ENCODE measurements at places on chromosomes 5 and 9.
A peak's percentile ranks its signal among the peaks of the same experiment; 100 is the strongest.

DNA sequence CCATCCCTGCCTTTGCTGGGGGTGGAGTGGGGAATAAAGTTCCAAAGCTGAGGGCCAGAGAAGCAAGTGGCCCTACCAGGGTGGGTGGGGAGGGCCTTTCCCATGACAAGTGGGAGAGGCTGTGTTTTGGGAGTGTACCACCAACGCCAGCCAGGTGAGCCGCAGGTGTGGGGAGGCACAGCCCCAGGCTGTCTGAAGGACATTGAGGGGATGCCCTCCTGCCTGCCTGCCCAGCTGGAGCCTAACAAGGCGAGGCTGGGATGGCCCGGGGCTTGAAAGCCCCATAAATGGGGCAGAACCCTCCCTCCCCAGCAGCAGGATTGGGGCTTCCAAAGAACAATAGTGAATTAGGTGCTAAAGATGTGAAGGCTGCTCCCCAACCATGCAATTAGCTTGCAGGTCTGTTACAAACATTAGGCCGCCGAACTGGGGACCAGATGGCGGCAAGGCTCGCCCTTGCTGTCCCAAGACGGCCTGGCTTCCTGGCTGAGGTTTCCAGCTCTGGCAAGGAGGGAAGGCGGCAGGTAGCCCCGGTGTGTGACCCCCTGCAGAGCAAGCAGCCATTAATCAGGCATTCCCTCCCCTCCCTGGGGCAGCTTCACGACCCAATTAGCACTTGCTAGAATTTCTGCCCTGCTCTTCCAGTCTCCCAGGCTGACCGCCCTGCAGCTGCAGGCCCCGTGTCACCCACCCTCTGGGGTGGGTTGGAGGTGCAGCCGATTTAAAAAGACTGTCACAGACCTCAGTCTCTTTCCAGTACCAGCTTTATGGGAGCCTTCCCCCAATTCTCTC, 42.9 kb downstream of the FGF18 start:
- DNase-seq: no peak

- no peak for DNase-seq
Observed at GRCh38 chr5:17785774-17786173, 151.5 kb downstream of the TAF11L14 start.

- no peak for DNase-seq
Observed at GRCh38 chr5:60036192-60036938, 142.8 kb upstream of the PDE4D start.

- DNase-seq: peak; percentile 18
Observed at GRCh38 chr5:173888473-173889131, 453 bp downstream of the CPEB4 start.

GRCh38 chr5:120139039-120139438, 325.1 kb upstream of the PRR16 start:
- no peak for DNase-seq
